ENCODE measurements at places on chromosomes 3 and 15.

DNA sequence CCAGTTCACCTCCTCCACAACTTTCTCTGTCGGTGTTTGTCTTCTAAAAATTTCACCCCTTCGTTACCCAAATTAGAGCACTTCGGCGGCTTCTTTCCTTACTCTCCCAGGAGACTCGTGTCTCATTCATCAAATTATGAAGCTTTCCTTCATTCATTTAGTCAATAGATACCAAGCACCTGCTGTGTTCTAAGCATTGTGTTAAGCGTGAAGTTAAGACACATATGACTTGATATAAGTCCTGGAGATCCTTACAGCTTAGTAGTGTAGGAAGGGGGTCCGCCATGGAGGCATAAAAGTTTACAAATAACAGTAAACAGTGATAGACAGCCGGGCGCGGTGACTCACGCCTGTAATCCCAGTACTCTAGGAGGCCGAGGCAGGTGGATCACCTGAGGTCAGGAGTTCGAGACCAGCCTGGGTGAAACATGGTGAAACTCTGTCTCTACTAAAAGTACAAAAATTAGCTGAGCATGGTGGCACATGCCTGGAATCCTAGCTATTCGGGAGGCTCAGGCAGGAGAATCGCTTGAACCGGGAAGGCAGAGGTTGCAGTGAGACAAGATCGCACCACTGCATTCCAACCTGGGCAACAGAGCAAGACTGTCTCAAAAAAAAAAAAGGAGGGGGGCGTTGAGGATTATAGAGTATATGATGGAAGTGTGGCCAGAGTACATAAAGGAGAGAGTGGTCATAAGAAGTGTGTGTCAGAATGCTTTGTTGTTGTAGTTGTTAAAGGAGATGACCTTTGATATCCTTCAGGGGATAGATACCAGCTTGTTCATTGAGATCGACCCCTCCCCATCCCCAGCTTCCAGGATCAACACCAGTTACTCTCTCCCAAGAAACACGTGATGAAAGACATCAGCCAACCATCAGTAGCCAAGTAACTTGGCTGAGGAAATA, 744 bp upstream of the CCDC32 start:
- DNase-seq, result no peak

DNA sequence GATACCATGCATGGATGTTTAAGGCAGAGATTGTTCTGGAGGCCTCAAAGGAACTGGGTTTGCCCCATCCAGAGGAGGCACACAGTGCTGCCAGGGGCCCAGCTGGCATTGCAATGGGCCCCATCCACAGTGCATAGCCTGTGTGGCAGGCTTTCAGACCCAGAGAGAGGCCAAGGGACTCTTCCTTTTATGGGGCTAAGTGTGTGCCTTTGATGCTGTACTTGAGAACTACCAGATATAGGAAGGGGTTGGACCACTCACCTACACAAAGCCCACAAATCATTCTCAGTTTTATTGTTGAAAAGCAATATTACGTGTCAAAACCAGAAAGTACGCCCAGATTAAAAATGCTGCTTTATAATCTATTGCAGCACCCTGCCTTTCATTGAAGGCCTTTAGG, 134.9 kb downstream of the EPHB1 start:
- no peak for DNase-seq

DNA sequence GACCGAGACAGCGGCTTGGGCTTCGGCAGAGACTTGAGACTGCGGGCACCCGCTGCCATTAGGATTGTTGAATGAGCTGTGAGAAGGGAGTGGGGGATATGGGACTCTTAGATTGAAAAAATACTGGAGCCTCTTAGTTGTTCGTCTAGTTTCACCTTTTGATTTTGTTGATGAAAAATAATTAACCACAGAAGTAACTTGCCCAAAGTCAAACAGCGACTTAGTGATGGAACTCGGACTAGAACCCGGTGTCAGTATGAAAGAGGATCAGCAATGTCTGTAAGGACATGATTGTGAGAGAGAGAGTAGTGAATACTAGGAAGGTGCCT, 510 bp upstream of the GOLGB1 start:
- DNase-seq, result no peak

DNA sequence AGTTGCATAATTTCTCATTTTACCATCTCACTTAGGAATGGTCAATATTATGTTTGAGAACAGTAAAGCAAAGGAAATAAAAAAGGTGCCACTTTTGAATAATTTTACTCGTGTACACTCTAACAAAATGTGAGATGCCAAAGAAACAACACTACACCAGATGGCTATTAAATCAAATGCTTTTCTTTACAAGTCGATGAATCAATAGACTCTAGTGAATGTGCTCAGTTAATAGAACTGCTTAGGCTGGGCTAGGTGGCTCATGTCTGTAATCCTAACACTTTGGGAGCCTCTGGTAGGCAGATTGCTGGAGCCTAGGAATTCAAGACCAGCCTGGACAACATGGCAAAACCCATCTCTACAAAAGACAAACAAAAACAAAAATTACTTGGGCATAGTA, 87.9 kb downstream of the ZNF609 start:
- DNase-seq, result no peak

- no peak for DNase-seq
Observed at GRCh38 chr3:141164852-141165251, 66.8 kb upstream of the PXYLP1 start.

- DNase-seq, result peak; percentile 79
Observed at GRCh38 chr3:129936757-129937156, 37.8 kb upstream of the TRH start.

DNA sequence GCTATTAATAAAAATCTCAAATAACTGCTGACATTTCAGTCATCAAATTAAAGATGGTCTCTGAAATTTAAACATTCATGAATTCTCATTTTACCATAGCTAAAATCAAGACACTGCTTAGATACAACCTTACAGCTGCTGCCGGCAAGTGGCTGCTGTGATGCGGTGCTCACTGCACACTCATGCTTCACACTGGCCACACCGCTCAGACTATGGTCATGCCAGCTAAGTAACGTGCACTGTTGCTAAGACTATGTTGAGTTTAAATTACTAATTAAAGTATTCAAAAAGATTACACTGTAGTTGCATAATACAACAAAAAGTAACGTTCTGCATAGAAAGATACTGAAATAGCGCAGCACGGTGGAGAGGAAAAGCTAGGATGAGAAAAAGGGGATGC, 12.1 kb downstream of the ATP13A3 start:
- no peak for DNase-seq

- peak; percentile 28 for DNase-seq
Observed at GRCh38 chr3:150890295-150890694, 14.9 kb downstream of the MINDY4B start.

- peak; percentile 41 for DNase-seq
Observed at GRCh38 chr3:175433026-175433674, 574.0 kb downstream of the NAALADL2 start.

- DNase-seq, result peak; percentile 48
Observed at GRCh38 chr3:72818092-72818773, 30.0 kb downstream of the SHQ1 start.

DNA sequence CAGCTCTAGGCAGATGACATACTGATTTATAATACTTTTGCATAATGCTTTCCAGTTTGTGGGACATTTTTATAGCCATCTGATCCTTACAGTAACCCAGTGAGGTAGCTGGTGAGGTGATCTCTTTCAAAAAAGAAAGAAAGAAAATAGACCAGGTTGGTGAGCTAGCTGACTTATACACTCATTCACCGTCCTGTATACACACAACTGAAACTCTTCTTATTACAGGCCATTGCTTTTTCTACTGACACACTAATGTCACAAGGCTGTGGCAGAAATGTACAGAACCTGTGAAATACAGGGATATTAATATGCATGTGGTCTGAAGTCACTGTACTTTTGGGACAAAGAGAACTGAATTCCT, 150.2 kb upstream of the BHLHE40 start:
- DNase-seq, result no peak

DNA sequence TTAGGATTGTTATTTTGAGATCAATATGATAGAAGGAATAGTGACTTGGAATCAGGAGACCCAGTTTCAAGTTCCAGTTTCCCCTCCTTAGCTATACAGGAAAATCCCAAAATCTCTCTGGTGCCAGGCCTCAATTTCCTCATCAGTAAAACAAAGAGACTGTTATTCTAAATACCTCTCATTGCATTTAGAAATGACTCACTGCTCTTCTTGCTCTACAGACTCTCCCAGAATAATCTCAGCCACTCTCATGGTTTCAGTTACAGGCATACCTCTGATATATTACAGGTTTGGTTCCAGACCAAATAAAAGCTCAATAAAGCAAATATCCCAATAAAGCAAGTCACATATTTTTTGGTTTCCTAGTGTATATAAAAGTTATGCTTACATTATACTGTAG, 28.3 kb downstream of the IMPG2 start:
- peak; percentile 27 for DNase-seq

DNA sequence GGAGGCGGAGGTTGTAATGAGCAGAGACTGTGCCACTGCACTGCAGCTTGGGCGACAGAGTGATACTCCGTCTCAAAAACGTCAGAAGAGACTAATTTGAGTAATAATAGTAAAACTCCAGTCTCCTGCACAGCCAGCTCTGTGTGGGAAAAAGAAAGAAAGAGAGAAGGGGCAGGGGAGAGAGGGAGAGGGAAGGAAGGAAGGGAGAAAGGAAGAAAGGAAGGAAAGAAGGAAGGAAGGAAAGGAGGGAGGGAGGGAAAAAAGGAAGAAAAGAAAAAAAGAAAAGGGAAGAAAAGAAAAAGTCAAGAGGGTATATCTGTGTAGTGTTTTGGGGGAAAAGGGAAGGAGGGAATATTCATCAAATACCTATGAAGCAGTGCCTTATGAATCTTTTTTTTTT, 23.1 kb upstream of the PDIA3 start:
- no peak for DNase-seq

GRCh38 chr15:48868023-48868422, 9.9 kb upstream of the EID1 start:
- DNase-seq, result no peak

DNA sequence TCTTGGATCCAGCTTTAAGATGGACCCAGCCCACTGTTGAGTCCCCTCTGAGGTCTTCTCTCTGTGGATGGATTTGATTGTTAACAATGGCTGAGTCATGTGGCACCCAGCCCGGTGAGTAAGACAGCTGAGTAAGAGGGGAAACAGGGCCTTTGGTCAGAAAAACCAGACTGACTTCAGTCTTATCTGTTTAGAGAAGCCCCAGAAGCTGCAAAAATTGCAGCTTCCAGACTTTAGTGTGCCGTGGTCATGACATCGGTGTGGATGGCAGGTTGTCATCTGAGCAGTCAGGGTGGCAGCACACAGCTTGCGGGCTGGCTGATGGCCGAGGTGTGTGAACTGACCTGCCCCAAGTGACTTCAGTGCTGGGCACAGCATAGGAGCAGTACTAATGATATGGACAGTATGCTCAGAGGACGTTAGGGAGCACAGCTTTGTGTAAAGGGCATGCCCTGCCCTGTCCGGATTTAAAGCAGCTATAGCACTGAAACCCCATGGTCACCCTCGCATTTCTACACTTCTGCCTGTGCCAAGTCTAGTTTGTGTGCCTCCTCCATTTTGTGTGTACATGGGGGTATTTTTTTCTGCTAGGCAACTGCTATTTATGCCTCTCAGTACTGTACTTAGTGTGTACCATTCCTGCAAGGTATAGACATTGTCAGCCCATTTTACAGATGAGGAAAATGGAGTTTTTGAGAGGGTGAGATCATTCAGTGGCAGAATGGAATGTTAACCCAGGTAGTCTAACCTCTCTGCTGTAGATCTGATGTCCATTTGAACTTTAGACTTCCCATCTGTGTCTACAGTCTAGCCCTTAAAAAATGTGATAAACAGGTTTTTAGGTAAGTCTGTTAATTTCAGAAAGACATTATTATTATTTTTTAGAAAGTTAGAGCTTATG, 44.4 kb downstream of the FLNB start:
- DNase-seq, result peak; percentile 83

- peak; percentile 6 for DNase-seq
Observed at GRCh38 chr3:81279481-81280379, 481.7 kb downstream of the GBE1 start.

DNA sequence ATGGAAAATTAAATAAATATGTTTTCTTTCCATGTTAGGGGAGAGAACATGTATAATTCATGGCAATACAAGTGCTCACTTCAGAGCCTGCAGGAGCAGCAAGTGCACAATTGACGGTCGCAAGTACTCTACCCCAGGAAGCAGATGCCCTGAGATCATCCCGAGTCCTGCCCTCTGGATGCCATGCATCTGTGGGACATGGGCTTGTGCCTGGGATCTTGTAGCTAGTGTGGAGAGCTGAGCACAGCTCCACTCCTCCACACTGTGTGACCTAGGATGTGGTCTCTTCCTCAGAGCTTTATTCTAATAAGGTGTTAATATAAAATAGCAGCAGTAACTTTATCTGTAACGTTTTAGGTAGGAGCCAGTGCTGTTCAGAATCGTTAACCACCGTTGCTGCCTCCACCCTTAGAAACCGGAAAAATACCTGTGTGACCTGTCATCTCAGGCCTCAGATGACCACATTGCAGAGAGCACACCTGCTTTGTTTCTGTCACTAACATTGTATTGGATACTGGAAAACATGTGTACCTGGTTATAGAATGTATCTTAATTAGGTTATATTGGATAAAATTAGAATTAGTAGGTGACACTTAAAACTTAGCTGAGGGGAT, 105.0 kb upstream of the GOLGA6L6 start:
- DNase-seq, result peak; percentile 29

DNA sequence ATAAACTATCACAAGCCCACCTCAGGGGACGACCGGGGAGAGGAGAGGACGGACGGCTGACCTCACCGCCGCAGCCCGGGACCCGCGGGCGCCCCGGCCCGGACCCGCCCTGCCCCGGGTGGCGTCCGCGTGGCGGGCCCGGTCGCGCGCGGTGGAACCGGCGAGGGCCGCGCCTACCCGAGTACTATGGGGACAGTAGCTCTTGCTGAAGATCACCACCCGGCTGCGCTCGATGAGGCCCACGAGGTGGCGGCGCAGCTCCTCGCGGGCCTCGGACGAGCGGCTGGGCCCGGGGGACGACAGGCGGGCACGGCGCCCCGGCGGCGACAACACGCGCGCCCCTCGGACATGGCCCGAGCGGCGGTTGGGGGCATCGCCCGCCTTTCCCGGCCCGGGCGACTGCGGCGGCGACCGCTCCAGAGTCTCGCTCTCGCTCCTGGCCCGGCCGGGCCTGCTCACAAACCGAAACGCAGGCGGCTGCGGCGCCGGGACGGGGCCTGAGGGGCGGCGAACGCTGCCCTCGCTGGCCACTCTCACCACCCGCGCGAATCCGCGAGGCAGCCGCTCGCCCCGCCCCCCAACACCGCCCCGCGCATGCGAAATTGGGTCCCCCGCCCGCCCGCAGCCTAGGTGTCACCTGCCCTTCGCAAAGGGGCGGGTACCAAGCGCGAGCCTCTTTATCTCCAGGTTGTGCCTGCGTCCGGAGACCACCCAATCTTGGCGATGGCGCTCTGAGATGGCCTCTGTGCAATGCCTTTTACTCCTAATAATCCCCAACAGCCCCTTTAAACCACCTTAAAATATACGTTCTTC, at the start of gene TXNRD3:
TSS of gene TXNRD3 (minus strand) at position 554 of the 813 bp plus-strand sequence.
- DNase-seq, result peak; percentile 96

DNA sequence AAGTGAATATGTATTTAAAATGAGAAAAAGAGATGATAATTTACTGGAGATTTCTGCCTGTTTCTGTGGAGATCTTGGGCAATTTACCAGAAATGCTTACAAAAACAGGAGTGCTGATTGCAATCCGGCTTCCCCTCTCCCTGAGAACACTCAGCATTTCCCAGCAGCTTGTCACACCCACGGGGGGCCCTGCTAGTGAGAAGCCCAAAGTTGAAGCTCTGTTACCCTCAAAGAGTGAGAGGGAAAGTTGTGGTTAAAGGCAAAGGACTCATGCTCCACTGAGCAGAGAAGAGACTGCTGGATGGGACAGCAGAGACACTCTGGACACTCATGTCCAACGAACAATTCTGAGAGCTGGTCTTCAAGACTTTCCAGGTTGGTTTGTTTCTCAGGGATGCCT, 2.9 kb downstream of the MCTP2 start:
- no peak for DNase-seq

GRCh38 chr3:14261229-14261628, 82.6 kb downstream of the LSM3 start:
- DNase-seq, result peak; percentile 90

All from GM03348 (cell line).